ENCODE measurements at places on chromosomes 6 and 20. TPM values are rescaled to one million over a fixed set of nuclear protein-coding genes. Genes with fewer than 3 reads are reported as not detected.

Gene CST3
- total RNA-seq, result 87.5 TPM

- no peak for DNase-seq
Observed at GRCh38 chr20:20334489-20334888, 33.4 kb upstream of the INSM1 start.

GRCh38 chr20:58659841-58660240 is 8.8 kb downstream of the STX16 start:
- DNase-seq, result no peak

DNA sequence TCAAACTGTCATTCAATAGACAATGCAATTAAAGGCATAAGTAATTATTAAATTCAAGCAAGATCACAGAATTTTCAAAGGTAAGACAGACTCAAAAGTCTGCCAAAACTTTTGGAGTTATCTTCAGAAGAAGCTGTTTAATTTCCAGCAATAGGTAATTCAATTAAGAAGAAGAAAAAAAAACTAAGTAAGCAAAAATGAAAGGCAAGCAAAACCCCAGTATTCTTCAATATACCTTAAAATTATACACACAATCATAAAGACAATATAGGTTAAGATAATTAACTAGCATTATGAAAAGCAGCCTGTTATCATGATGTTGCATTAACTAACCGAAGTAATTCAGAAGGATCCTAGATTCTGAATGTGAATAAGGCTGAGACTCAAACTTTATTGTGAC is 3.5 kb downstream of the LATS1 start:
- no peak for DNase-seq

- DNase-seq, result no peak
Observed at GRCh38 chr6:28635547-28636158, 110.0 kb downstream of the GPX5 start.

Gene IL17A
- 0.68 TPM for total RNA-seq

- DNase-seq, result no peak
Observed at GRCh38 chr6:132764370-132764769, 6.7 kb upstream of the VNN2 start.

Gene MAFB
- total RNA-seq, result 0.86 TPM

DNA sequence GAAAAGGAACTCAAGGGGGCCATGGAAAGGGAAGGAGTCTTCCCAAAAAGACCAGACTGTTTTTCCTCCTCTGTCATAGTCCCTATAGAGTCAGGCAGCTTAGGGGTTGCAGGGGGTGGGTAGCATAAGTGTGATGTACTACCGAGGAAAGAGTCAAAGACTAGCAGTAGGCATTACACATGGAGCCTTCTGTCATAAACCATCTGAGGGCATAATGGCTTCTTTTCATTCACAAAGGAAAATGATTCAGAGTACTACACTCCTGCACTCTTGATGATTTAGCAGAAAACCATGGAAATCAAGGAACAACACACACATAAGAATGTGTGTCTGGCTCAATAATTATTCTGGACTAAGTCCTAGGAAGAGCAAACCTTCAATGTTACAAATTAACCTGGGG is 14.9 kb downstream of the PLN start:
- no peak for DNase-seq

Gene UST
- 3.8 TPM for total RNA-seq

DNA sequence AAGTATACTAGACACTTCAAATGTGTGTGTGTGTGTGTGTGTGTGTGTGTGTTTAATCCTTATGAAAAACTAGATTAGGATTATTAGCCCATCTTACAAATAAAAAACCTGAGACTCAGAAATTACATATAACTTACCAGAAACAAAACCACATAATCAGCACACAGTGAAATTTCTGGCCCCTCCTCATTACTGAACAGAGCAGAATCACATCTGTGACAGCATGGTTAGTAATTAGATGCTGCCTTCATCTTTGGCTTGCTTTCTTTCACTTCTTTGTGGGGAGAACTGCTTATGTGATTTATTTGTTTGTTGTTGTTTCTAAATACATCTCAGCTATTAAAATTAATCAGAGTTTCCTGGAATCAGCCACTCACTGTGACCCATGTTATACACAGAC is 267.1 kb downstream of the TENT5A start:
- DNase-seq, result no peak

Gene TRIM15
- total RNA-seq, result not detected

Gene ULBP2
- total RNA-seq, result 3.7 TPM
